ENCODE measurements at places on chromosomes 6 and 20.

- no peak for DNase-seq
These were observed at the start of gene TEAD3 for GRCh38 chr6:35496841-35497570. Gene TEAD3 (minus strand): TSS chr6:35497079.

DNA sequence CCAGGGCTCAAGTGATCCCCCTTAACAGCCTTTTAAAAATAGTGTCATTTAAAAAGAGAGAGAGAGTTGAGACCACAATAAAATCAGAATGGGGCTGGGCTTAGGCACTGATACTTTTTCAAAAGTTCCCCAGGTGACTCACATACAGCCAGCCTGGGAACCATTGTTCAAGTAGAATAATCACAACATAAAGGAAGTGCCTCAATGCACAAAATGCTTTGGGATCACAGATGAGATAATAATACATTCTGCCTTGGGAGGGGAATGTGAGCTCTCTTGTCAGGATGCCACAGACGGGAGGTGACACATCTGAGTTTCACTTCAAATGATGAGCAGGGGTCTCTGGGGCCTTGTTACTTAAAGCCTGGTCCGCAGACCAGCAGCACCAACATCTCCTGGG is 34.0 kb upstream of the GABRR1 start:
- no peak for DNase-seq

GRCh38 chr6:132205946-132206345 is 195.3 kb downstream of the MOXD1 start:
- no peak for DNase-seq

- DNase-seq: no peak
These were observed 715.8 kb downstream of the RNF144B start for GRCh38 chr6:19102936-19103335.

Data from bone marrow (tissue), 2 donors.